Astrocyte of the hippocampus (primary cell): ENCODE measurements at places on chromosomes 16 and 17.

GRCh38 chr16:53958341-53958880, 254.5 kb downstream of the FTO start:
- DNase-seq: no peak

DNA sequence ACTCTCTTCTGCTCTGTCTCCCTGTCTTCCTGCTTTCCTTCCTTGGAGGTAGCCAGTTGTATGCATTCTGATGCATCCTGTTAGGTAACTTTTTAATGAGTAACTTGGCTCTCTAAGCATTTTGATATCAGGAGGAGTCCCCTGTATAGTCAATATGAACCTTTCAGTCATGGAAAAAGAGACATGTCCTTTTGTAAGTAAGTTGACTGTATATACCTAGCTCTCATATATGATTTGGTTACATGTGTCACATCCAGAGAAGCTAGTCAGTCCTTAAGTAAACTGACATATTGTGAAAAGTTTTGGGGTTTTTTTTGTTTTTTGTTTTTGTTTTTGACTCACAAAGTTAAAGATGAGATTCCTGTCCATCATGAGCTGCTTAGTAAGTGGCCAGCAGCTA, 18.8 kb downstream of the UTP18 start:
- no peak for DNase-seq

DNA sequence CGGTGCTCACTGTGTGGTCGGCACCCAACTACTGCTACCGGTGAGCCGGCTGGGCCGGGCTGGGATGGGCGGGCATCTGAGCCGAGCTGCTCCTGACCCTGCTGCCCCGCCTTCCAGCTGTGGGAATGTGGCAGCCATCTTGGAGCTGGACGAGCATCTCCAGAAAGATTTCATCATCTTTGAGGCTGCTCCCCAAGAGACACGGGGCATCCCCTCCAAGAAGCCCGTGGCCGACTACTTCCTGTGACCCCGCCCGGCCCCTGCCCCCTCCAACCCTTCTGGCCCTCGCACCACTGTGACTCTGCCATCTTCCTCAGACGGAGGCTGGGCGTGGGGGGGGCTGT, 6.9 kb downstream of the TBX6 start:
- DNase-seq: no peak

DNA sequence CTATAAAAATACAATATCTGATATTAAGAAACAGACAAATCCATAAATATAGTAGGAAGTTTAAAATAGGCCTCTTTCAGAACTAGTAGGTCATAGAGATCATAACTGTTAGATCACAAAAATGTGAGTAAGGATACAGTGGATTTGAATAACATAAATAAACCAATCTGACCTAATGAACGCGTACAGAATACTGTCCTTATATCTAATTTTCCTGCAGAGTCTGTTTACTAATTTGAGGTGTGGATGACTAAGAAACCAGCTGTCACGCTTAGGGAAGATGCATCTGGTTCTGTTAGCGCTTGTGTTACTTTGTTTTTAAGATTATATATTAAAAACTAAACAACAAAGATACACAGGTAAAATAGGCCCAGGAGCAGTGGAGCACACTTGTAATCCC, 14.8 kb downstream of the CPD start:
- no peak for DNase-seq

GRCh38 chr17:52395308-52395707, 236.8 kb upstream of the CA10 start:
- no peak for DNase-seq

GRCh38 chr17:913207-913606, 66.4 kb downstream of the NXN start:
- DNase-seq: no peak

- DNase-seq: peak; percentile 43
These were observed 851 bp downstream of the EDC4 start for GRCh38 chr16:67873435-67874370.

DNA sequence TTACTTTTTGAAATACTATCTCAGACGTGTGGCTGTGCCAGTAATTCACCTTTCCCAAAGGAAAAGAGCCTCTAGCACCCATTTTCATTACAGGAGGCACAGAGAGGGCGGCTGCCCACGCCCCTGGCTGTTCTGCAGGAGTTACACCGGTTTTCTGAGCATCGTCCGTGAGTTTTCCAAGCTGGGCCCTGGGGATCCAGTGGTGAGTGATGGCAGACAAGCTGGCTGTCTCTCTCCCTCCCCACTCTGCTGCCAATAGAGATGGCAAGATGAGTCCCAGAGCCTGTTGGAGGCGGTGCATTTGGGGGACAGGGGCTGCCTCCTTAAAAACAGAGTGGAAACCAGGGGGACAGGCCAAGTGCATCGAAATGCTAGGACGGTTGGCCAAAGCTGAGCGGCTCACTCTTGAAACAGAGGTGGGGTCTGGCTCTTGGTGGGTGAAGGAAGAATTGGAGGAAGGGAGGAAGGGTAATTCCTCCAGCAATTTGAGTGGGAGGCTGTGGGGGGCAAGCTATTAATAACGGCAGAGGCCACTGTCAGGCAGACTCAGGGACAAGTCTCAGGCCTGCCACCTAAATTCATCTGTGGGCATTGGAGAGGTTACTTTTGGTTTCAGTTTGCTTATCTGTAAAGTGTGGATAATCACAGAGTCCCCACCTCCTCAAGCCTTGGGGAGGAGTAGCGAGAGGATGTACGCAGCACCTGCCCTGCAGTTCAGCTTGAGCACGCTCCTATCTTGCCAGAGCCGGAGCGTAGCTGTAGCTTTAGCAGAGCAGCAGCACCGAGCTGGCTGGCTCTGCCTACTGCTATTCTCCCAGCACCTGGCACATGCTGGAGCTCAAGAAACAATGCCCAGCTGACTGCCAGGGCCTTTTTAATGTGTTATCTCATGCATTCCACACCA, 7.5 kb upstream of the NOS2 start:
- DNase-seq: no peak

- DNase-seq: peak; percentile 78
These were observed 102.2 kb downstream of the AATF start for GRCh38 chr17:37050920-37051319.

DNA sequence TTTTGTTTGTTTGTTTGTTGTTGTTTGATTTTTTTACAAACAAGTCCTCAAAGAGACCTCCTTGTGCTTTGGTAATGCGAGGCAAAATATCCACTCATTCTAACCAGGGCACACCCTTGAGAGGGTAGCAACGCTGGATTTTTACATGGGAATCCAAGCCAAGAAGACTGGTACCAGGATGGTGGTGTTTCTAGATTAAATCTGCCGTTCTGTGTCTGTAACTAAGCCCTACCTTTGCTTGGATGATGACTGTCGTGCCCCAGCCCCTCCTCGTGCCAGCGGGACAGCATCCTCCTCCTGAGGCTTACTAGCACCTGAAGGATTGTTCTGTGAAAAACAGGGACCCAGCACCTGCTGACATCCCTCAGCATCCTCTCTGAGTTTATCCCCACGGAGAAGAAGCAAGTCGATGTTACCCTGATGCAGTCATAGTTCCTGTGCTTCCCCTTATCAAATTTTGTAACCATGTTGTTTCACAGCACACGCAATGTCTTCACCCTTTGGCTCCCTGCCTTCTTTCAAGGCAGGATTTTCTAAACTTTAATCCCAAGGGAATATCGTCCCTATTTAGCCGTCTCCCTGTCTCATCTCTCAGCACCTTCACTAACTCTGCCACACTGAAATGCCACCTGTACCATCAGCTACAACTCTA, 5.1 kb upstream of the HSBP1 start:
- DNase-seq: no peak

DNA sequence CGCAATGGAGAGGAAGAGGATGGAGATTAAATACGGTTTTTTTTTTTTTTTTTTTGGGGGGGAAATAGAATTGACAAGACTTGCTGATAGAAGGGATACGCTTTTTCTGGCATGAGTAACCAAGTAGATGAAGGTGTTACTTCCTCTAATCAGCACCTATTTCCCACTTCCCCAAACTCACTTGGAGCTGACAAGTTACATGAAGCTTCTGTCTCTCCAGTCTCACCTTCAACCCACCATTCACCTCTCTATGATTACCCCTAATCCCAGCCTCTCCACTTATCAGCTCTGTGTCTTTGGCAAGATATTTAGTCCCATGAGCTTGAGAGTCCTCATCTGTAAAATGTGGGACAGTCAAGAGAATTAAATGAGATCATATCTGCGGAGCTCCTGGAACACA, 185.9 kb upstream of the HS3ST3A1 start:
- no peak for DNase-seq

- DNase-seq: peak; percentile 56
These were observed 37.3 kb upstream of the MMD start for GRCh38 chr17:55458978-55459377.

GRCh38 chr16:68059804-68060203, 25.4 kb upstream of the NFATC3 start:
- no peak for DNase-seq

GRCh38 chr17:31535581-31535981, 144.1 kb downstream of the RAB11FIP4 start:
- DNase-seq: no peak

DNA sequence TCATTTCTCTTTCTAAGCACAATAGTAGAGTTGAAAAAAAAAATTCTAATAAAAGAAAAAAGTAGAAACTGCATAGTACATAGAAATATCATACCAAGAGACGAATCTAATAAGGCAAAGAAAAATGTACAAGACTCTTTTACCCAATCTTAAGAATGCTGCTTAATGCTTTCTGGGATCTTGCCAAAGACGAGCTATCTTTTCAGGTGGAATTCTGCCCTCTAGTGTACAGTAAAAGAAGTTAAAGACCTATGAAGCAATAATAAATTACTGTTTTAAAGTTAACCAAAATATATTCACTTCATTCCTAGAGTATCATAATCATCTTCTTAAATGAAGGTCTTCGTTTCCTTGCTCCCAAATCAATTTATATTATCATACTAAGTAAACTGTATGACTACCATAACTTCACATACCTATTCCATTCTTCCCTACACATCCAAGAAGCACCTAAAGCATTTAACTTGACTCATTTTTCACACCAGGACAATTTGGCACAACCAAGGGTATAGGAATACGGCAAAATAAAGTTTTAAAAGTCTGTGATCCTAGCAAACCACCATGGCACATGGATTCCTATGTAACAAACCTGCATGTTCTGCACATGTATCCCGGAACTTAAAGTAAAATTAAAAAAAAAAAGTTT, 47.7 kb downstream of the CFDP1 start:
- peak; percentile 87 for DNase-seq

DNA sequence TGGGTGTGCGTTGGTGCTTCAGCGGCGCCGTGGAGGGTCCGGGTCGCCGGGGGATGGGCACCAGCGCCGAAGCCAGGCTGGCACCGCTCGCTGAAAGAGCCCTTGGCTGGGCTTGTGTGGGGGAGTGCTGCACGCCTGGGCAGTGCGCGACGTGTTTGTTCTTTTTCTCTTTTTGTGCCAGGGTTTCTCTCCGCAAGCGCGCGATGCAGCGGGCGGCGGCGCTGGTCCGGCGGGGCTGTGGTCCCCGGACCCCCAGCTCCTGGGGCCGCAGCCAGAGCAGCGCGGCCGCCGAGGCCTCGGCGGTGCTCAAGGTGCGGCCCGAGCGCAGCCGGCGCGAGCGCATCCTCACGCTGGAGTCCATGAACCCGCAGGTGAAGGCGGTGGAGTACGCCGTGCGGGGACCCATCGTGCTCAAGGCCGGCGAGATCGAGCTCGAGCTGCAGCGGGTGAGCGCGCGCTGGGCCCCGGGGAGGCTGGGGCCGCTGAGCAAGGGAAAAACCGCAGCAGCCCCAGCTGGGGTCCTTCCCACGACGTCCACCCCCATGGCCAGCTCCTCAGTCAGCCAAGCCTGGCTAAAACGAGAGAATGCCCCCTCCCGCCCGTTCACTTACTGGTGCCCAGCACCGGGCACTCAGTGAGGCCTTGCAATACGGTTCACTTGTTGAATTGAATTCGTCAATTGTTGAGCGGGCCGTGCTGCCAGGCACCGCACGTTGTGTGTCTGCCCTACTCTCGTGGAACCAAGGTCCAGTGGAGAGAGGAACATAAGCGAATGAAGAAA, 541 bp downstream of the GPT2 start:
- DNase-seq: peak; percentile 60

- DNase-seq: peak; percentile 63
These were observed 84.2 kb downstream of the KCNJ12 start for GRCh38 chr17:21460358-21460757.
